Forelimb muscle (tissue), 1 donor: ENCODE measurements at places on chromosomes 7 and 10.

DNA sequence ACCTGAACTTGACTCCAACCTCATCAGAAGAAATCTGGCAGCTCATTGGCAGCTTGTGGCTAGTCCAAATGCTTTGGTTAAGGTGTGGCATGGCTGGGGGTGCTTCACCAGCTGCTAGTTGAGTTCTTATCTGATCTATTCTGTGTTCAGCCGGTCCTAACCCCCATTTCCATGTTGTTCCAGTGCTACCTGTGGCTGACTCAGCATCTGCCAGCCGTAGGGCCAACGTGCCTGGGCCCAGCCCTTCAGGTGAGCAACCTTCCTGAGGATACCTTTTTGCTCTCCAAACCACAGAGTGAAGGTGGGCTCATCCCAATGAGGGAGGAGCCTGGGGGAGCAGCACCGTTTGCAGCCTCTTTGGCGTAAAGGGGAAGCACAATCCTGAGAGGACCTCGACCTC is 46.8 kb upstream of the C10orf120 start:
- DNase-seq, result no peak

GRCh38 chr10:31963589-31963980 is 35.0 kb upstream of the ARHGAP12 start:
- no peak for DNase-seq

DNA sequence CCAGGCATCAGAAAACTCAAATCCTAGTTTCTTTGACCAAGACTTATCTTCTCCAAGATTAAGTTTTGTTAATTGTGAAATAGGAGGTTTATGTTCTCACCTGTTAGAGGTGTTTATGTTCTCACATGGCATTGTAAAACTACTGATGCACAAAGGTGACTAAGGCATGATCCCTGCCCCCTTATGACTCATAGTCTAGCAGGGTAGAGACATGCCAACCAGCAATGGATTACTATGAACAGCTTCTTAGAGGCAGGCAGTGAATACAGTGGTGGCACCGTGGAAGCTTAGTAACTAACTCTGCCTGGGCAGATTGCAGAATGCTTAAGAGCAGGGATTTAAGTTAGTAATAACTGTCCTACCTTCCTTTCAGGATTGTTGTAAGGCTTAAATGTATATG is 400.9 kb downstream of the SORCS3 start:
- DNase-seq, result no peak

- DNase-seq, result no peak
Observed at GRCh38 chr10:63763744-63764143, 242.5 kb downstream of the REEP3 start.

GRCh38 chr7:143884241-143884968 is 17.6 kb downstream of the TCAF1 start:
- DNase-seq, result no peak
